ENCODE measurements at places on chromosomes 3 and 15.

- no peak for DNase-seq
Measured at GRCh38 chr3:23888617-23889228, 28.1 kb downstream of the NKIRAS1 start.

- DNase-seq, result no peak
Measured at GRCh38 chr3:64270142-64270865, 45.0 kb upstream of the PRICKLE2 start.

DNA sequence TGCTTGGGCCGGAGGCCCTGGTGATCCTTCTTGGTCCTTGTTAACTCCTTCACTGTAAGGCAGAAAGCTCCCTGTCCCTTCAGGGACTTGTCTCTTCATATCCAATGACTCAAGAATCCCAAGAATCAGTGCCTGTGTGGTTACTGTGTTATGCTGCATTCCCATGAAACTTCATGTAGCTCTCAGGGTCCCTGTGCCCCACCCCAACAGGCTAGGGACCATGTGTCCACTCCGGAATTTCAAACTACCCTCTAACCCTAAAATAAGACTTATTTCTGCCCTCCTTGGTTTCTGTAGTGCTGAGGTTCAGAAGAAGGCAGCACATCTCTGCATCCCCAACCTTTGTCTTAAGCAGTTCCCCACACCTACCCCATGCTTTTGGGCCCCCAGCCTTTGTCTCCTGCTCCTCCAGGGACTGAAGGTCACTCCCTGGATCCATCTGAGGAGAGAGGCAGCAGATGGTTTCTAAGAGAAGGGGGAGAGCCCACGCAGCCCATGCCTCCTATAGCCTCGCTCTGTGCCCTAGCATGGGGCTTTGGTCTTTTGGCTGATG is 531 bp upstream of the MAP1A start:
- DNase-seq, result no peak

DNA sequence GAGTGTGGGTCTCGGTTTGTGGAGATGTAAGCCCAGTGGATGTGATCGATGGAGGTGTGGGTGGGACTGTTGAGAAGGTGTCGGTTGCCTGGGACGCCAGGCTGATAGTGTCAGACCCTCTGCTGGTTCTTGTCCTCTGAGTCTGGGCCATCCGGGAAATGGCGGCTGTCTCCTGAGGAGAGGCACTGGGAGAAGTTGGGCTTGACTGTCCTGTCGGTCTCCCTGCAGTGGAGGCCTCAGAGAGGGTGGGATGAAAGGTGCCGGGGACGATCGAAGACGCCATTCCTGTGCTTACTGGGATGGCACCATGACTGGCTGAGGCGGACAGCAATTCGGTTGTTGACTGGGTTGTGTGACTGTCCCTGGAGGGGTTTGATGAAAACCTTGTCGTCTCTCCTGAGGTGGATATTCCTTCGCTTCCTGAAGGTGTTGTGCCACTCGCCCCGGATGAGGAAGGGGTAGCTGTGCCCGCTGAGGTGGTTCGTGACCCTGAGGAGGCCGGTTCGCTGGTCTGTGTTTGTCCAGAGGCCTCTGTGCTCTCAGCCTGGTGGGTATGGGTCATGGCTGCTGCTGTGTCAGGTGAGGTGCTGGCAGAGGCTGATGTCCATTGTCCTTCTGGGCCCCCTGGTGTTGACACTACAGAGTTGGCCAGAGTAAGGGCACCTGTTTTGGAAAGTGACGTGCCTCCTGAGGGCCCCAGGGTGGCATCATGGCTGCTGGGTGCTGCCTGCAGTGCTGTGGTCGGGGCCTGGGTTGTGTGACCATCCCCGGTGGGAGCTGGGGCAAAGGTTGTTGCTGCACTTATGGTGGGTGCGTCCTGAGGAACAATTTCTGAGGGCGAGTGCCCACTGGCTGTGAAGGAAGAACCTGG is 22.8 kb downstream of the MUC4 start:
- no peak for DNase-seq

DNA sequence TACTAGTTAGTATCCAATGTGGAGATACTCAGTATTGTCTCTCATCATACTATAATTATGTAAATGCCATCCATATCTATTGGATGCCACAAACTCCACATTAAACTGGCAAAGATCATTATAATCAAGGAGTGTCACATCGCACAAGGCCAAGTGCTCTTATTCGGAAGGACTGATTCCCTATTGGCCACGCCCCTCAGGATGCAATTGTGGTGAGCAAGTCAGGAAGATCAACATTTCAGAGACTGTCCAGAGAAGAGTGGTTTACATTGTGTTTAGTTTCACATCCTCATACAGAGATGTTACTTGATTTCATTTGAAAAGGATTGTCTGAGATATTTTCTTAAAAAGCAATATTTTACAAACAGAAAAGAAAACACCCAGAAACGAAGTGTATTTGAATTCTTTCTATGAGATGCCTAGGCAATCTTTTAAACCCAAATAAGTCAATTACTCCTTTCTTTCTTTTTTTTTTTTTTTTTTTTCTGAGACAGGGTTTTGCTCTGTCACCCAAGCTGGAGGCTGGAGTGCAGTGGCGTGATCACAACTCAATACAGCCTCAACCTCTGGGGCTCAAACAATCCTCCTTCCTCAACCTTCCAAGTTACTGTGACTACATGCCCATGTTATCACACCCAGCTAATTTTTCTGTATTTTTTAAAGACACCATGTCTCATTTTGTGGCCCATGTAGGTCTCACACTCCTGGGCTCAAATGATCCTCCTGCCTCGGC is 369.1 kb downstream of the RBMS3 start:
- no peak for DNase-seq

DNA sequence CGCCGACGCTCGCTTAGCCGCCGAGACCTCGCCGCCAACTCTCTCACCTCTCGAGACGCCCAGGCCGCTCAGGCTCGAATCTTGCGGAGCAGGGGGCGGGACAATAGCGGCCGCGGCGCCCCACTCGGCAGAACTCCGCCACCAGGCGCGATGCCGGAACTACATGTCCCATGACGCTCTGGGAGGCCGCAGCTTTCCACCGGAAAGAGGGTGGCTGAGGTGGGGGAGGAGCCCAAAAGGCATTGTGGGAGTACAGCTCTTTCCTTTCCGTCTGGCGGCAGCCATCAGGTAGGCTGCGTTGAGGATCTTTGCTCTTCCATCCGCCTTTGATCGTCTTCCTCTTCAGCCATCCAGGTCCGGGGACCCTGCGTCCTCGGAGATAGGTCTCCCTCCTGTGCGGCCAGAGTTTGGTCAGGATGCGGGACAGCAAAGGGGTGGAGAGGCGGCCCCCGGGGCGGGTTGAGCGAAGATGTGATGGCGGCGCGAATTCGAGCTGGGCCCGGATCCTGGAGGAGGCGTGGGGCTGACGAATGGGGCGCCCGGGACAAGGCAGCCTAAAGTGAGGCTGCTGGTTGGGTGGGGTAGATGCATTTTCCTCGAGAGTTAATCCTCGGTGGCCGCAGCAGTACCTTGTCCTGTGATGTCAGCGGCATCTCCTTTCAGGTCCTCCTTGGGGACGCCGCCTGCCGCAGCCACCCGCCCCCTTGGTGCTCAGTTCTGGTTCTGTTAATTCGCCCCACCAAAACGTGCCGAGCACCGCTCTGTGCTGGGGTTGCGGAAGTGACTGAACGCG is at the start of the genes NKIRAS1 and RPL15:
TSS of gene NKIRAS1 (minus strand) at position 105 of the 793 bp plus-strand sequence. CDS start 6,086 bp downstream, outside the sequence.
TSS of gene RPL15 (plus strand) at position 247 of the 793 bp plus-strand sequence. CDS start 728 bp downstream, outside the sequence.
- peak; percentile 95 for DNase-seq

- no peak for DNase-seq
Measured at GRCh38 chr3:168951884-168952283, 711.6 kb downstream of the MECOM start.

DNA sequence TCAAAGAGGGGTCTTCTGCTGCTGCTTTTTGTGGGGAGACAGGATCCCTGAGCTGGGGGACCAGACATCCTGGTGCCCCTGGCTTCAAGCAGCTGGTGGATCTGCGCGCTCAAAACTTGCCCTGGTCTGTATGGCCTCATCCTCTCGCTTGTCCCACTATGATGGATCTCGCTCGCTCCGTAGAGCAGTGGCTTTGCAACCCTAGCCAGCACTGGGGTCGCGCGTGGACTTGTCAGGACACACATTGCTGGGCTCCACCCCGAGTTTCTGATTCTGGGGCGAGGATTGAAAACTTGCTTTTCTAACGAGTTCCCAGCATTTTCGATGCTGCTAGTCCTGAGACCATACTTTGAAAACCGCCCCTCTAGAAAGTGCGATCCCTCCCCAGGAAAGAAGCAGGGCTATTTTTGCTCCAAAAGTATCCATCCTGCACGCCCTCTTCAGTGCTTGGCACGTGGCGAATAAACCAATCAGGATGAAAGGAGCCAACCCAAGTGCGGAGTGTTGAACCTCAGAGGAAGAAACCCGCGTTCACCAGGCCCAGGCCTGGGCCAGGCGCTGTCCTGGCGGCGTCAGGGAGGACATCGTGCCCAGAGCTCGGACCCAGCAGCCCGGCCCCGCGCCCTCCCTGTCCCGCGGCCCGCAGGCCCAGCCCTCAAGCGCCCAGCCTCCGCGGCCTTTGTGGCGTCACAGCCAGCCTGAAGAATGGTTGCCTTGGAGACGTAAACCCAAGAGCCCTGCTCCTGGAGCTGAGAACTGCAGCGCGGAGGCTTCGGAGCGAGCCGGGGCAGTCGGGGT is at the start of gene CFAP100:
TSS of gene CFAP100 (plus strand) at position 731 of the 798 bp plus-strand sequence. CDS start 1,092 bp downstream, outside the sequence.
- DNase-seq, result no peak

GRCh38 chr3:30649572-30650318 is 43.3 kb downstream of the TGFBR2 start:
- no peak for DNase-seq

DNA sequence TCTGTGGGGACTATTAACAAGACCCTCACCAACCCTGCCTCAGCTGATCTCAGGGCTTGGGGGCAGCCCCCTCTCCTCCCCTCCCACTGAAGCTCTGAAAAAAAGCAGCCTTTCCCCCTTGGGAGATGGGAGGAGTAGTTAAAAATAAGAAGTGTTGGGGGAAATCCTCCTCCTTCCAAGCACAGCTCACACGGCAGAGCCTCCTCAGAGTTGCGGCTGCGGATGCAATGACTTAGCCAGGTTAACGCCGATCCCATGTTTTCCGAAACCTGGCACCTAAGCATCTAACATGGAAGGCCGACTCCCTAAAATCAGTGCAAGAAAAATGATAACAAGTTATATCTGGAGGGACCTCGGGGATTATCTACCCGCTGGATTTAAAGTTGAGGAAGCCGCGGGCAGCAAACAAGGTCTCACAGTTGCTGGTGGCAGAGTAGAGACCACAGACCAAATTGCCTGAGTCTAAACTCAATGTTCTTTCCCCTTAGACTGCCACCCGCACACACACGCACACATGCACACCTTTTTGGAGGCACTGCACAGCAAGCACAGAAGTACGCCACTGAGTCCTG is 1.1 kb upstream of the TPM1 start:
- no peak for DNase-seq

GRCh38 chr3:46491089-46492070 is 6.4 kb upstream of the RTP3 start:
- DNase-seq, result no peak

DNA sequence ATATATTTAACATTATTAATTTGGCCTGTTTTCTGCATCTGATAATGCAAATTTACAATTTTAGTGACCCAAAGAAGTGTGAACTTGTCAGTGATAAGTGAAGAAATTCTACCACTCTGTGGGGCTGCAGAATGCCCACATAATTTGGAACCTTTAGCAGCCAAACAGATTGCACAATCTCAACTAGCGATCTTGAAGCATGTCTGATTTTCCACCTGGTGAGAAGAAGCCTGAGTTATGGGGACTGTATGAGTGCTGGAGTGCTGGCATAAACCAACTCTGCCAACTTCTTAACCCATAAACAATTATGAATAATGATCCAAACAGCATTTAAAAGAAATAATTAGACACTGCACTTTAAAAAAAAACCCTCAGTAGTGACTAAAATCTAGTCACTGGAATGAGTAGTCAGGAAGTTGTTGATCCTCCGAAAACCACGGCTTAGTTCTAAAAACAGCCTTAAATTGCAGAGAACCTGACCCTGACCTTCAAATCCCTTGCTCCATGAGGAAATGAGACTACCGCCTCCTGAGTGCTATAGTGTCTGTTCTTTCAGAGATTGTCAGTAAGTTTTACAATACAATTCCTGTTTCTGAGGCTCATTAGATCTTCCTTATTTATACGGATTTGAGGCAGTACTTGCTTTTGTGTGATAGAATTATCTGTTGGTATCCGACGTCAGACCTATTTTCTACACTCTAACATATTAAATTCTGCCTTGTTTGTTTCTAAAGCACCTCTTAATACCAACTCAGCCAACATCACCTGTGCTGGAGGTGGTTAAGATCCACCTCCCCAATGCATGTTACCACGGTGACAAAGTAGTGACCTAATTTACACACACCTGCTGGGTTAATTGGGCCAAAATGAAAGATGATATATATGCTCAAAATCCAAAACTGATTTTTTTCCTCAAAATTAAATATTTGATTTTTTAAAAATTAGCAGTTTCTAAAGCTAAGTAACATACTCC is 267.7 kb downstream of the ZBTB20 start:
- no peak for DNase-seq

DNA sequence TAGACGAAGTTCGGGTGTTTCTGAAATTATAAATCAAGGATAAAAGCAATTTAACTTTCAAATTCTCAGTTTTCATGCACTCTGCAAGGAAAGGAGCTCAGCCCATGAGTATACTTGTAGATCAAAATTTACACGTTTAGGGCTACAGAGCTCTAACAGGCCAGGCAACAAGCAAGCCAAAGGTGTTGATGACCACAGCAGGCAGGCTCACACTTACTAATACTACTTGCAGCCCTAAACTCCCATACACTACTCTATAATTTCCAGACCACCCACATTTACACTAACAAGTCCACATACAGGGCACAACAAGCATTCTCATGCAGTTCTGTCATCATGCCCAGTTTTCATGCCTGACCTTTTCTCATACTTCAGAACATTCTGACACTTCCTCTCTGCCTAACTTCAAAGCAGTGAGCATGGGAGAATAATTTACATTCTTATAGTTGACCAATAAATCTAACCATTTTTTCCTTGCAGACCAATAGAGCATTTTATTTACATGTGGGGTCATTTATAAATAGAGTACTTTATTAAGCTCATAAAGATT is 124.7 kb upstream of the FRMD4B start:
- no peak for DNase-seq

DNA sequence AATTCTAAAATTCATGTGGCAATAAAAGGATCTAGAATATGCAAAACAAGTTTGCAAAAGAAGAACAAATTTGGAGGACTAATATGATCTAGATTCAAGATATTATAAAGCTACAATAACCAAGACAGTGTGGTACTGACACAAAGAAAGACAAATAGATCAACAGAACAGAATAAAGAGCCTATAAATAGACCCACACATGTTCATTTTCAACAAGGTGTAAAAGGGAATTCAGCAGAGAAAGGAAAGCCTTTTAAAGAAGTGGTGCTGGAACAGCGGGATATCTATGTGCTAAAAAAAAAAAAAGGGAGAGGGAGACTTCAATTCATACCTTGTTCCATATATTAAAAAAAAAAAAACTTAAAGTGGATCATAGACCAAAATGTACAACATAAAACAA is 149.0 kb downstream of the WDR76 start:
- DNase-seq, result no peak

- no peak for DNase-seq
Measured at GRCh38 chr3:42491881-42492507, 10.4 kb upstream of the VIPR1 start.

GRCh38 chr15:48046813-48047438 is 73.9 kb upstream of the SLC24A5 start:
- DNase-seq, result no peak

All from stimulated activated CD8-positive, alpha-beta memory T cell treated with anti-CD3 and anti-CD28 coated beads, Interleukin-4, amount 100 ng/mL, for 4 hours (primary cell).